ENCODE measurements at places on chromosomes 7 and 10.

DNA sequence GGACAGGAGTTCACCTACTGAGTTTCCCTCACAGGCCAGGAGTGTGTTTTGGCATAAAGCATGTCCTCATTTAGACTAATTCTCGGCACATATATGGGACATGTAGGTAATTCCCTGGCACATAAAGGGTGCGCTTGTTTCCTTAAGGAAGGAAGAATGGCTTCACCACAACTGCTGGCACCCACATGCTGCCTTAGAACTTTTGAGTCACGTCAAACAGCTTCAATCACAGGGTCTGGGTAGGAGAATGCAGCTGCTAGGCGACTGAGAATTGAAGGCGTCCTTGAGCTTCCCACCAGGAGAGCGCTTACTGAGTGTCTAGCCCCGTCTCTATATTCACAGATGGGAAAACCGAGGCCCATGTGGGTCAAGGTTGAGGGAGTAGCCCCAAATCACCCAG, 146.1 kb downstream of the CHN2 start:
- no peak for DNase-seq

GRCh38 chr10:93995182-93995581, 1.5 kb downstream of the PLCE1 start:
- no peak for DNase-seq

- DNase-seq: no peak
Measured at GRCh38 chr10:10149899-10150298, 867.8 kb upstream of the CELF2 start.

DNA sequence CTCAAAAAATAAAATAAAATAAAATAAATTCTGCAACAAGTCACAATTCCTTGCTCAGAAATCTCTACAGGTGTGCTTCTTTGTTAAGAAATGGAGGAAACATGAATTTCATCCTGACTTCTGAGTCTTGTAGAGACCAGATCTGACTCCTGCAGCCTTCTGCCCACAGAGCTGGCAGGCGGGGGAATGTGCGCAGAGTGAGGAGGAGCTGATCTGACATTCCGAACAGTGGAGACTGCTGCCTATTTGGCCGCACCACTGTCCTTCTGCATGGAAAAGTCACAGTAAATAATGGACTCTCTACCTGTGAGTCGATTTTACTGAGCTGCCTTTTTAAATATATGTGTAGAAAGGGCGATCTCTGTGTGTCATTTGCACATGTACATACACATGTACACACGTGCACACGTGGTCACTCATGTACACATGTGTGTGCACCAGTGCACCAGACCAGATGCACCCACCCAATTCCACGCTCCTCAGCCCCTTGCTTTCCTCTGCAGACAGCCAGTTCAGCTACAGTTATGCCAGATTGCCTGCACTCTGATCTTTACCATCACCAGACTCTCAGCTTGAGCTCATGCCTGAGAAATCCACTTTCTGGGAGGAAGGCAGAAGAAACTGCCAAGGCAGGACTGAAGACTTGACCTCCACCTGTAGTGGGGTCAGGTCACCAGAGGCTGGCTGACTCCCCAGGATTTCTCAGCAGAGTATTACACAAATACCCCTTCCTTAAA, 54.9 kb downstream of the IKZF1 start:
- DNase-seq: no peak

GRCh38 chr7:58086461-58086860, 636.5 kb downstream of the ZNF716 start:
- no peak for DNase-seq

DNA sequence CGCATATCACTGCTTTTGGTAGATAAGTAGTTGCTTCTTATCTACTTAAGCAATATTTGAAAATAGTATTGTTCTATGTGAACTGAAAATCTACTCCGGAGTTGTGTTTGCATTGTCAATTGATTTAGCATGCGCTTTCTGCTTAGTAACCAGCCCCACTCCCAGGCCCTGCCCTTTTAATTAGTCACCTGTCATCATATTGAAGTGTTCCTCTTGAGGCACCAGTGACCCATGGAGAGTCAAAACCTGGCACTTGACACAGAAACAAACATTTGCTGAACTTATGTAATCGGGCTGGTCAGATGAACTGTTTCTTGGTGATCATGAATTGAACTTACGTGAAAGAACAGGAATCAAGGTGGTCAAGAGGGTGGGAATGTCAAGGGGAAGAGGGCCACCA, 27.8 kb upstream of the CDHR3 start:
- no peak for DNase-seq

DNA sequence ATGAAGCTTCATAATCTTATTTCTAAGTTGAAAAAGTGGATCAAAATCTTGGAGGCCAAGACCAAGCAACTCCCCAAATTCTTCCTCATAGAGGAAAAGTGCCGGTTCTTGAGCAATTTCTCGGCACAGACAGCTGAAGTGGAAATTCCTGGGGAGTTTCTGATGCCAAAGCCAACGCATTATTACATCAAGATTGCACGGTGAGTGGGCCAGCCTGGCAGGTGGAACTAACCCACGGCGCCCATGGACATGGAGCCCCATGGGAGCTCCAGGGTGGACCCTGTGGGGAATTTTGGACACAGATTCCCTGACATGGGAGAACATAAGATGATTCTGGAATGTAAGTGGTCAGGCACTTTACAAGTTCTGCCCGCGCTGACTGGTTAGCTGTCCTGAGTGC, 125.9 kb downstream of the TRRAP start:
- DNase-seq: no peak

DNA sequence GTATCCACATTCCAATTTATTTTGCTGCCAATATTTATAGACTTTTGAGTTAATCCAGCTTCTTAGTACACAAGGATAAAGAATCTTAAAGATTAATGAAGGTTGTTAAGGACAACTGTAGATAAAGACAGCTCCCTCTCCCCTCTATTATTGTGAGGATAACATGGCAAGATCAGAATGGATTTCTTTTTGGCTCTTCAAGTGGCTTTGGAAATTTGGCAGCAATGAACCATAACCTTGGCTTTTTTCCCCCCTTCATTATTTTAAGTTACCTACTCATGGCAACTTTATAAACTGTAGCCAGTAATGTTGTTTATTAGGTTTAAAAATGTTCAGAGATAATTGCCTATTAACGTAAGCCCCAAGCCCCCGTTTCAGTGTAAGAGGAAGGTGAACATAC, 131.1 kb upstream of the SLC26A5 start:
- DNase-seq: no peak
